Sigmoid colon (tissue), 7 donors: ENCODE measurements at places on chromosomes 1 and 21. TPM values are rescaled to one million over a fixed set of nuclear protein-coding genes. Genes with fewer than 3 reads are reported as not detected.

Gene S100A7A
- not detected for total RNA-seq

Gene EPS8L3
- total RNA-seq: not detected

Gene CPLANE2
- total RNA-seq: 3.6 TPM

Gene DIPK1A
- 35.5 TPM for total RNA-seq

Gene GRIK1
- not detected for total RNA-seq

Gene ADAMTS5
- 20.3 TPM for total RNA-seq

Gene RAP1GAP
- 0.33 TPM for total RNA-seq

Gene SLC6A17
- total RNA-seq: not detected

Gene TRIM58
- 0.55 TPM for total RNA-seq

Gene KIAA1614
- 6.3 TPM for total RNA-seq

Gene PER3
- total RNA-seq: 42.8 TPM

DNA sequence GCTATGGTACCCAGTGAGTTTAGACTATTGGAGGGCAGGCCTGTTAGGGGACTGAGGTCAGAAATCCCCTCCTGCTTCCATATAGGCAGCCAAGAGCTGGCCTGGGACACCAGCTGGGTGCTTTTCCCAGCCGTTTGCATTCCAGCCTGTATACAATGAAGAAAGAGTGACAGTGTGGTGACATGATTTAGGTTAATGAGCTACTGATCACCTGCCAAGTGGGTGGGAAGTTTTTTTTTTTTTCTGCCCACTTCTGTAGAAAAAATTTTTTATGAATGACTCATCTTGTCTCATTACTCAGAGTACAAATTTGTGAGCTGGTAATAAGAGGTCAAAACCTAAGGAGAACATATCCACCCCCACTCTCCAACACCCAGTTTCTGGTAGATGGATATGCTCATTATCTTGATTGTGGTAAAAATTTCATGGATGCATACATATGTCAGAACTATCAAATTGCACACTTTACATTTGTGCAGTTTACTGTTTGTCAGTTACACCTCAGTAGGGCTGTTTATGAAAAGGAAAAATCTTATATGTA is 16.4 kb upstream of the CGN start:
- DNase-seq: no peak

GRCh38 chr1:117783606-117784396 is 145.6 kb downstream of the GDAP2 start:
- no peak for DNase-seq

GRCh38 chr1:226654668-226655055 is 84.4 kb downstream of the ITPKB start:
- peak; percentile 74 for DNase-seq

GRCh38 chr1:39293375-39294070 is 89.0 kb downstream of the MACF1 start:
- DNase-seq: no peak

DNA sequence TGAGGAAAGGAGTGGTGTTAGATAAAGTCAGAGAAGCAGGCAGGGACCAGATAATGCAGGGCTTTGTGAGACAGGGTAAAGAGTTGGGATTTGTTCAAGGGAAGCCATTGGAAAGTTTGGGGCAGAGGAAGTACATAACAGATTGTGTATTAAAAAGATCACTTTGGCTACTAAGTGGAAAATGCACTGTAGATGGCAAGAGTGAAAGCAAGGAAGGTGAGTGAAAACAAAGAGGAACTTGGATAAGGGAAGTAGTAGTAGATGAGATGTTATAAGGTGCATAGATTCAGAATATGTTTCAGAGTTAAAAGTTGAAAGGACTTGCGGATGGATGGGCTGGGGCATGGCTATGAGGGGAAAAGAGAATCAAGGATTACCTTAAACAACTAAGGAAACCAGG is 17.4 kb downstream of the MRPL39 start:
- DNase-seq: no peak

DNA sequence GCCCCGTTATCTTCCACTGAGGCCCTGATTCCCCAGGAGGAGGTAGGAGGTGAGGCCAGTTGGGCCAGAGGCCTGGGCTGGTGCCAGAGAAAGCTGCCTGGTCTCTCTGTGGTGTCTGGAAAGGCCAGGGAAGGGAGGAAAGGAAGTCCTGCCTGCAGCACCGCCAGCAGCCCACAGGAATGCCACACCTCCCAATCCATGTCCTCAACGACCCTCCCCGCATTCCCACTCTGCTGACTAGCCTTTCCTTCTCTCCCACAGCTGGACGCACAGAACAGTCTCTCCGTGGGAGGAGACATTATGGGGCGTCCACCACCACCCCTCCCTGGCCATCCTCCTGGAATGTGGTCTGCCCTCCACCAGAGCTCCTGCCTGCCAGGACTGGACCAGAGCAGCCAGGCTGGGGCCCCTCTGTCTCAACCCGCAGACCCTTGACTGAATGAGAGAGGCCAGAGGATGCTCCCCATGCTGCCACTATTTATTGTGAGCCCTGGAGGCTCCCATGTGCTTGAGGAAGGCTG is 18.0 kb downstream of the CSF1 start:
- peak; percentile 84 for DNase-seq

DNA sequence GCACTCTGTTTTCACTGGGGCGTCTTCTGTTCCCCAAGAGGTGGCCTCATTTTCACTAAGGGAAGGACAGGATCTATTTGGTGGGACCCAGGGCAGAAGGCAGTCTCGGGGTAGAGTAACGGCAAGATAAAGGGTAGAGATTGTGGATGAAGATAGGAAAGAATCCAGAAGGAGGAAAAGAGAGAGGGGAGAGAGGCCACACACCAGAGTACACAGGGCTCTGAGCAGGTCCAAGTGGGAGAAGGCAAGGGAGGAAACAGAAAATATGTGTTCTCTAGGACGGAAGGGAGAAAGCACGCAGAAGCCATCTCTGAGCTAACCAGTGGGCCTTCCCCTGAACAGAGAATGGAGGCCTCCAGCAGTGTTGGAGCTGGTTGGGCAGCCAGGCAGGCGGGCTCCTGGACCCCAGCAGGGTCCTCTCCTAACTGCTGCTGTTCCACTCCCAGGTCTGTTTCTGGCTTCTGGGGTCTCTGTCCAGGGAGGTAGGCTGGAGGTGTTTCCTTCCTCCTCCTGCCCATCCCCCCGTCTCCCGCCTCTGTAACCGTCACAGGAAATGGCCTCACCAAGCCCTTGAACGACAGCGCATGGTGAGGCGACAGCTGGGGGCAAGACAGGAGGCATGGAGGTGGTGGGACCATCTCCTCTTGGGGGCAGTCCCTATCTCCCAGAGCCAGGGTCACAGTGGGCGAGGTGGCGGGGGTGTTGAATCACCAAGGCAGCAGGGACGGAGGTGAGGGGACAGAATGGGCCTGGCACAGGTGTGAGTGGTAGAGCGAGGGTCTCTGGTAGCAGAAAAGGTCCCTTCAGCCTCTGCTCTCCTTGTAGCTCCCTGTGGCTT is 649 bp downstream of the PTPN7 start:
- no peak for DNase-seq

- DNase-seq: no peak
These were observed 244.6 kb upstream of the DMRTA2 start for GRCh38 chr1:50667710-50668356.

DNA sequence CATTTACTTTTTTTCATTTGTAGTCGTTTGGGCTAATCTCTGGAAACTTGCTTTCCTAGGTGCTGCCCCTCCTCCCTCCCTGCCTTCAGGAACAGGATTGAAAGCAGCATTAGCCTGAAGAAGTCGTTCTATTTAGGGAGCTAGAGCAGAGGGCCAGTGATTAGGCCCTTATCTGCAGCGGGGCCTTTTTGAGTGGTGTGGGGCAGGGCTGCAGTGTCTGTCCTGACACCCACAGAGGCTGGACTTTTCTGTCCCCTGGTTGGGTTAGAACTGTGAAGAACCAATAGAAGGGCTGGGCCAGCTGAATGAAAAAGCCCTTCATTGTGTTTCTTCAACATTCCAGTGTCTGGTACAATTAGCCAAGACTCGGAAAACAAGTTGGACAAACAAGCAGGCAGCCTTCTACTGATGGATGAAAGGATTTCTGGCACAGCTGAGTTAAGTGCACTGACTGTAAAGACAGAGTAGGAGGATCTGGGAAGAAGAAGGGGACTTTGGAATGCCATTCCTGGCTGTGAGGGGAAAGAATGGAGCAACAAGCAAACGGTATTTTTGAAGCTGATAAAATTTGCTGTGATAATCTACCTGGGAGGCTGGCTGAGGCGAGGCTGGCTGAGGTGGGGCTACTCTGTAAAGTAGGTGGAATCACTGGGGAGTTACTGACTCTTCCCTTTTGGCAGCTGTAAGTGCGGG is 9.7 kb downstream of the MACF1 start:
- DNase-seq: no peak

- no peak for DNase-seq
These were observed 8.5 kb downstream of the ELOA start for GRCh38 chr1:23751815-23752200.

- DNase-seq: no peak
These were observed 107.9 kb downstream of the SPSB1 start for GRCh38 chr1:9400425-9401079.

GRCh38 chr1:204080163-204080903 is 7.4 kb downstream of the SOX13 start:
- peak; percentile 92 for DNase-seq

DNA sequence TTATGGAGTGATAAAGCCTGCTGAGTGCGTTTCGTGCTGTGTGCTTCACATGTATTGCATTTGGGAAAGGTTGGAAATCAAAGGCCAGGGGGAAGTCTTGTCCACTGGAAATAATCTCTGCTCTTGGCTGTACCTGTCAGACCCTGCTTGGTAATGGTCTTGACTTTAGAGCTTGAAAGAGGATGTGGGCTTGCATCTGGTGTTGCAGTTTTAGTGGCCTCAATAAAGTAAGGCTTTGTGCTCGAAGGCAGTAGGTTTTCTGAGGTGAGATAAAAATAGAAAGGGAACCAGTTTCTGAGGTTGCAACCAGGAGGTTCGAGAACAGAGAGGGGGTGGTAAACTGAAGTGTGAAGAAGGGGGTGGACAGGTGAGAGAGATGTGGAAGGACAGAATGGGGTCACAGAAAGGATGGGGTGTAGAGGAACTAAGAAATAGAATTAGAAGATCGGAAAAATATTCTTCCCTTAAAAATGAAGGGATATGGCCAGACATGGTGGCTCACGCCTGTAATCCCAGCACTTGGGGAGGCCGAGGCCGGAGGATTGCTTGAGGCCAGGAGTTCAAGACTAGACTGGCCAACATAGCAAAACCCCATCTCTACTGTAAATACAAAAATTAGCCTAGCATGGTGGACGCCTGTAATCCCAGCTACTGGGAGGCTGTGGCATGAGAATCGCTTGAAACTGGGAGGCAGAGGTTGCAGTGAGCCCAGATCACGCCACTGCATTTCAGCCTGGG is 1.5 kb downstream of the S100PBP start:
- DNase-seq: no peak
